Sigmoid colon (tissue), 7 donors: ENCODE measurements at places on chromosomes 2 and 18. TPM values are rescaled to one million over a fixed set of nuclear protein-coding genes. Genes with fewer than 3 reads are reported as not detected.

UGT1A3 gene
- not detected for total RNA-seq

DNA sequence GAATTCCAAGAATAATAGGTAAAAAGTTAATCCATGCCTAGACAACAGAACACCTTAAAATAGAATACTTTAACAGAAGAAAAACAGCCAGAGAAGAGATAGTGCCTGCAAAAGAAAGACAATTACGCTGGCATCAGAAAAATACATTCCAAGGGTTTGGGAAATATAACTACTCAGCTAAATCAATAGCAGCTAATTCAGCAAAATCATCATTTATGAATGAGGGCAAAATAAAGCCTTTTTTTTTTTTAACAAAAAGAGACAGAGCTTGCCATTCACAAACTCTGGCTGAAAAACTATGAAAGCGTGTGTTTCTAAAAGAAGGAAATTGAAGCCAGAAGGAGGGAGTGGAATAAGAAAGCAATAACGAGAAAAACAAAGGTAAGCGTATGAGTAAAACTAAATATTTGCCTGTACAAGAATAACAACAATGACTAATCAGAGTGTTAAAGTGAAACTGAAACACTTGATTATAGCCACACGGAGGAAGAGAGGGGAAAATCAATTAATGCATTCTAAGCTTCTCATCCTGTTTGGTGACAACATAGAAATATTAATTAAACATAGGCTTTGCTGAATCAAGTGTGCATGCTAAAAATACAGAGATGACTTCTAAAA lies 90.2 kb downstream of the EHD3 start:
- DNase-seq: no peak

REG1A gene
- total RNA-seq: not detected

GRCh38 chr2:239199041-239199768 lies 201.6 kb downstream of the HDAC4 start:
- peak; percentile 87 for DNase-seq

DNA sequence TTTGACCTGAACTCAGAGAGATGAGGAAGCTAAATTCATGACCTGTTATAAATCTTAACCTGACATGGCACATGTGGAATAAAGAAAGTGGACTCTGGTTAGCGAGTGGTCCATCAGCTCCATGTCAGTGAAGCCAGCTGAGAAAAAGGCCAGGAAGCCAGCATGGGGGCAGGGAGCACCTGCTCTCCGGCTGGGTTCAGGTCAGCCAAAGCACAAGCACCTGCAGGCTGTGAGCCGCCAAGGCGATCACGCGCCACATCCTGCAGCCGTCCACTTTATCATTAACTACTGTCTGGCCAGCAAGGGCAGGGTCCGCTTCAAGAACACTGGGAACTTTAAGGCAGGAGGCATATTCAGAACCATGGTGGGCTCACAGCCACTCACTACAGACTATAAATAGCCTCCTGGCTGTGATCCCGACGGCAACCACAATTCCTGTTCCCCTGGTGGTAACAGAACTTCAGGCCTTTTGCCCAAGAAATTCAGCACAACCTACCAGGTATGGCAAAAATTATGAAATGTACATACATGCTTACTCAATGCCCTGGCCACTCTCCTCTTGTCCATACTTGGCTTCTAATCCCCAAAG lies 35.5 kb downstream of the ACVR1 start:
- no peak for DNase-seq

- no peak for DNase-seq
Measured at GRCh38 chr2:151817929-151818328, 10.3 kb downstream of the ARL5A start.

LAMA1 gene
- total RNA-seq: 0.66 TPM

HSPD1 gene
- total RNA-seq: 144 TPM

DNA sequence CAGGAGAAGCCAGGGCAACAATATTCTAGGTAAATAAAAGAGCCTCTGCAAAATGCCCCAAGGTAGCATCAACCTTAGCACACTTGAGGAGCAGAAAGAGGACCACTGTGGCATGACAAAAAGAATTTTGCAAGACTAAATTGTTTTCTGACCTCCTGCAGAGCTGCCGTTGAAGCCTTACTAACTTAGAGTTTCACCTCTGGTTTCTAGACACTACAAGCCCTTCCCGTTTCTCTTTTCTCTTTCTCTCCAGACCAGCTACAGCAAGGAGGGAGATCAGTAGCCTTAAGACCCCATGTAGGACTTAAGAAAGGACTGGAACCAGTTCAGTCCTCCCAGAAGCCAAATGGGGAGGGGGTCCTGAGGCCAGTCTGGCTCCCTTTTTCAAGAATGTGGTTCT lies 73.3 kb upstream of the SP3 start:
- no peak for DNase-seq

GRCh38 chr18:8003878-8004675 lies 437.0 kb downstream of the PTPRM start:
- no peak for DNase-seq

- no peak for DNase-seq
Measured at GRCh38 chr2:142748559-142749099, 128.8 kb upstream of the KYNU start.

- DNase-seq: peak; percentile 100
Measured at GRCh38 chr18:62714671-62715435, 488 bp upstream of the PHLPP1 start.

RASGRP3 gene
- 8.6 TPM for total RNA-seq

GRCh38 chr18:63282793-63283192 lies 36.8 kb downstream of the BCL2 start:
- DNase-seq: no peak

DNA sequence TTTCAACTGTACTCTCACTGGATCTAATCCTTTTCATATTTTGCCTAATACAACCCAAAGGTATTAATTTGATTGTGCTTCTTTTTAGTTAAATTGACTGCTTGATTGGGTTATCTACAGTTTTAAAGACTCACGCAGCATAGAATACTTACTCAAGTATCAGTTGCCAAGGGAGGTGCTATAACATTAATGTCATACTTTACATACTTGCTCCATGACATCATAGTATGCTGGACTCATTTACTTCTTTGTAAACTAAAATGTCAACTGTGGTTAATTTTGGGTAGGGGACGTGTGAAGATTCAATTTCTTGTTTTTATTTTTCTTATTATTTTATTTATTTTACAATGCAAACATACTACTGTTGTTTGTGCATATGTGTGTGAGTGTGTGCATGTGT lies 716.2 kb upstream of the VRK2 start:
- no peak for DNase-seq

GRCh38 chr18:43129946-43130524 lies 14.6 kb upstream of the RIT2 start:
- no peak for DNase-seq

DNA sequence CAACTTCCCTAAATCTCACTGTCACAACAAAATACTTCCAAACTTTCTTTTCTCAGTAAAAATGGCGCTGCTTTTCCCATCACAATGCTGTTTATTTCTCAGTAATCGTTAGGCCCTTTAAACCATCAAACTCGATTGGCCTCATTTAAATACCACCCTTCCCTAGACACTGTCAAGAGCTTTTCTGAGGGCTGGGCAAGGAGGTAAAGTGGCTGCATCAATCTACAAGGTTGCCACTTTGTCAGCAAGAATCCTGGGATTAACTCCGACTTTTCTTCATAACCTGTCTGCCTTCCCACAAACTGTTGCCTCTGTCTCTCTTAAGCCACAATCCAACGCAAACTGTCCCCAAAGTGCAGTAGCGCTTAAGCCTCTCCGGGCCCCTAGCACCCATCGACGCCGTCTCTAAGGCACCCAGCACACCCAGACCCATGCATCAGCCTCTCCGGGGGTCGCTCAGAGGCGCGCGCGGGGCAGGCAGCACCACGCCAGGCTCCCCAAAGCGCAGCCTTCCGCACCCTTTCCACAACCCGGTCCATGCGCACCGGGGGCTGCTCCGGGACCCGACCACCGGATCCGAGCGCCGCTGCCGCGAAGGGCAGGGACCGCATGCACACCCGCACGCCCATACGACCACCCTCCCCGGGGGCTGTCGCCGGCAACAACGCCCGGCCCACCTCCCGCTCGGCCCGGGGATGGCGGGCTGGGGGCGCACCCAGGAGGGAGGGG lies 683 bp downstream of the MBOAT2 start:
- DNase-seq: peak; percentile 63

GRCh38 chr18:21735452-21736015 lies 5.1 kb upstream of the MIB1 start:
- DNase-seq: no peak

DNA sequence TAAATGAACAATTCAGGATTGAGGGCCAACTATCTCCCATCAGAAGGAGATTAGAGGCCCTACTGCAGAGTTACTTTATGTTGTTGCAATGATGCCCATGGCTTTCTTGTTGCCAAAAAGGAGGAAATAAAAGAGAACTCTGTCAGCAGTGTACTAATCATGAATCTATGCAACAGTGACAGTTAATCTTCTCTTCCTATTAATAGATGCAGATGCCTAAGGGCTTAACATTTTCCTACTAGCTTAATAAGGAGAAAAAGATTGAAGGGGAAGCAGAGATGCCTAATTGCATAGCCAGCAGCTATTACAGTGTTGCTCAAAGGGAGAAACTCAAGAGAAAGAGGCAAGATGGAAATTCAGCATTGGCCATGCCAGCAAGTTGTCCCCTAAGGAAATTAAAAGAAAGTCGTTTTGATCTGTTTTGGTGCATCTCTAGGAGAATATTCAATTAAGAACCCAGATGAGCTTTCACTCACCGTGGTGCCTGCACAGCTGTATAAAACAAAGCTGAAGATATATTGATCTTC lies 107.1 kb upstream of the KCNJ3 start:
- DNase-seq: no peak

BBS5 gene
- 8.9 TPM for total RNA-seq

GRCh38 chr2:35803126-35803525 lies 552.5 kb upstream of the CRIM1 start:
- DNase-seq: no peak

DNA sequence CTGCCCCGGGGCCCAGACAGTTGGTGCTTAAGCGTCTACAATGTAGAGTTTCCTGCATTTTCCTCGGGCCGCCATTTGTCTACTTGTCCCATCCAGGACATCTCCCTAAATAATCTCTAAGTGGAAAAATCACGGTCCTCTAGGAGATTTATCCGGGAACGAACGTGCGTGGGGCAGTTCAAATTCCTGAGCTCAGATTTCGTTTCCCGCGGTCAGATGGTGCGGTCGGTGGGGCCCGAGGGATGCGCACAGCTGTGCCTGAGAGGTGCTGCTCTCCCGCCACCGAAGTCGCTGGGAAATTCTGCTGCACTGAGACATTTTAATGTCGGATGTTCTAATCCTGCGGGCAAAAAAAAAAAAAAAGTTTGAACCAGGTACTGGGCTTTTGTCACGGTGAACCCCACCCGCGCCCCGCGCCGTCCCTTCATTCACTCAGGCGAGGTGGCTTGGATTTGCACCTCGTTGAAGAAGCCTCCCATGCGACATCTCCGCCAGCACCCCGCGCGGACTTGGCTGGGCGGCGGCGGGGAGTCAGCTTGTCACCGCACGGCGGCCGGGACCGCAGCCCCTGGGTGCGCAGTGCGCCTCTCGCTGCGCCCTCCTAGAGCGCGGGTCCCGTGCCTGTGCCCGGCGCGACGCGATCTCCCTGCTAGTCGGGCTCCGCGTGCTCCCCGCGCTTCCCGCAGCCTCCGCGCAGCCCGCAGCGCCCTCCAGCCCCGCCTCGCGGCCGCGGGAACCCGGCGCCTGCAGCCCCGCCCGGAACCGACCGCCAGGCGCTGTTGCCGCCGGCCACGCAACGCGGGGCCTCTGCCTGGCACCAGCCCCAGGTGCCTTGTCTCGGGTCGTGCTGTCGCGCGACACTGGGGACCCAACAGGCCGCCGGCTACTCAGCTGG lies 191.9 kb upstream of the TCF4 start:
- peak; percentile 63 for DNase-seq

- no peak for DNase-seq
Measured at GRCh38 chr18:7535436-7536205, 31.5 kb upstream of the PTPRM start.

- DNase-seq: peak; percentile 79
Measured at GRCh38 chr2:1793868-1794445, 49.6 kb upstream of the PXDN start.

MAP2 gene
- total RNA-seq: 8.4 TPM

LRP2 gene
- total RNA-seq: 1.9 TPM

PLA2R1 gene
- total RNA-seq: 3.9 TPM

- no peak for DNase-seq
Measured at GRCh38 chr2:62727259-62727867, 21.9 kb downstream of the EHBP1 start.

RGPD8 gene
- 34.1 TPM for total RNA-seq

RAB27B gene
- total RNA-seq: 0.33 TPM

DNA sequence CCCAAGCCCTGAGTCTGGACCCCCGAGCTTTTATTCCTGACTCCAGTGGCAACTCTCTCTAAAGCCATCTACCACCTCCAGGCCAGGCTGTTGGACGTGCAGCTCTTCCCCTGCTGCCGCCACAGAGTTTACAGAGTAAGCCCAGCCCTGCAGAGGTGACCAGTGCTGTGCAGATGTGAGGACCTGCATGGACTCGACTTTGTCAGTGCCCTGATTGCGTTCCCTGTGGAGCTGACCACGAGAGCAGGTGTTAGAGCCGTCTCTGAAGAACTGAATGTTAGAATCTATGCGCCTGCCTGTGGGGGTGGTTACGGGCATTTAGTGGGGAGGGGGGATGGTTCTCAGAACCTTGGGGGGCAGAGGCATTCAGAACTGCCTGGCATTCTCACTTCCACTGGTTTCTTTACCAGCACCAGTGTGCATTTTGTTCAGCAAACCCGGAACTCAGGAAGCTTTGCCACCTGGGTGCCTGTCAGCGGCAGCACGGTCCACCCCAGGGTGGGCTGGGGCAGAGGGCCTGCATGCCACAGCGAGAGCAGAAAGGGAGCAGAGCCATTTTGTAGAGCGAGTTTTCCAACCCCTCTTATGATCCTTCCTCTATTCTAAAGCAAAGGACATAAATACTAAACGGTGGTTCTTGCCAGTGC lies 137.9 kb downstream of the KLHL29 start:
- no peak for DNase-seq

DNA sequence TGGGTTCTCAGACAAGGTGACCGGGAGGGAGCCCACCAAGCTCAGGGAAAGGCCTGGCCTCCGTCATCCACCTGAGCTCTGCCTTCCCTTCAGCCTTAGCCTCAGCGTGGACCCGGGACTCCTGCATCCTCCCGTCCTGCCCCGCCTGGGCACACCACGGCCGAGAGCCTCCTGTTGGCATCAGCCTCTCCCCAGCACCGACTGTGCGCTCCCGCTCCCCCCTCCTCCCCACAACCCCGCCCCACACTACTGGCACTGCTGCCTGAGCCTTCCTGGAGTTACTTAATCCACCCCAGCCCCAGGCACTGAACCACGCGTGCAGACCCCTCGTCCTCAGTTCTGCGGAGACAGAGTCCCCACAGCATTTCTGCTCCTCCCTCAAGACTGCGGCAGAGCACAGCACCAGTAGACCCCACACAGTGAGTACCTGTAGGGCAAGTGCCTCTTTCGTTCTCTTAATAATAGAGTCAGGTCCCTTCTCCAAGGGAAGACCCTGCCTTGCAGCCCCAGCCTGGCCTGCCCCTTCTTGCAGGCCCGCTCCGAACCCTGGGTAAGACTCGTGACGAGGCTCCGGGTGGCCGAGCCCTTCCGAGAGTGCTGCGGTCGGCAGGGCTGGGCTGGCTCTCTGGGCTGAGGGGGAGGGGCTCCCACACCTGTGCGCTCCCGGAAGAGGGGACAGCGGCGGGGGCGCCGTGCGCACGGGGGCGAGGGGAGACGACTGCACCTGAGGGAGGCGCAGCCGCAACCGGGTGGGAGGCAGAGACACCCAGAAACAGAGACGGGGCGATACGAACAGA lies at the start of gene AMER3:
TSS of gene AMER3 (plus strand) at position 285 of the 797 bp plus-strand sequence. CDS start 6,533 bp downstream, outside the sequence.
- DNase-seq: no peak

GRCh38 chr2:45242161-45242741 lies 233.0 kb upstream of the SIX2 start:
- DNase-seq: no peak

- no peak for DNase-seq
Measured at GRCh38 chr2:19736191-19736831, 165.5 kb downstream of the TTC32 start.

- no peak for DNase-seq
Measured at GRCh38 chr2:164974221-164974620, 18.9 kb upstream of the SLC38A11 start.

CPS1 gene
- total RNA-seq: 2.9 TPM
